ENCODE measurements at places on chromosomes 3 and 15.

DNA sequence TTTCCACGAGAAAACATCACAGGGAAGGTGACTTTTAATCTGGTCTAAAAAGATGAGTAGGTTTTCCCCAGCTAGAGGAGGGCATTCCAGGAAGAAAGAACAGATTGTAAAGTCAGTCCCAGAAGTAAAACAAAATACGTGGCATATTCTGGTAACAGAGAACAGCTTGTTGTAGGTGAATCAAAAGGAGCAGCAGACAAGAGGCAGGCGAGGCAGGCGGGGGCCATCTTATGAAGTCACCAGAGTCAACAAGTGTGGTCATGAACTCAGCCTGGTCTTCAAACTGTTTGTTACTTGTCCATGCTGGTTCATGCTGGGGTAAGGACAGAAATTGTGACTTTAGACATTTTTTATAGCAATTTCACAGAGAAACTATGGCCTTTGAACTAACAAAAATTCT, 4.0 kb upstream of the POPDC2 start:
- DNase-seq = no peak

- no peak for DNase-seq
These were observed 8.3 kb upstream of the PRR20G start for GRCh38 chr3:127296166-127296565.

GRCh38 chr3:41002104-41002503, 197.2 kb upstream of the CTNNB1 start:
- DNase-seq = no peak

DNA sequence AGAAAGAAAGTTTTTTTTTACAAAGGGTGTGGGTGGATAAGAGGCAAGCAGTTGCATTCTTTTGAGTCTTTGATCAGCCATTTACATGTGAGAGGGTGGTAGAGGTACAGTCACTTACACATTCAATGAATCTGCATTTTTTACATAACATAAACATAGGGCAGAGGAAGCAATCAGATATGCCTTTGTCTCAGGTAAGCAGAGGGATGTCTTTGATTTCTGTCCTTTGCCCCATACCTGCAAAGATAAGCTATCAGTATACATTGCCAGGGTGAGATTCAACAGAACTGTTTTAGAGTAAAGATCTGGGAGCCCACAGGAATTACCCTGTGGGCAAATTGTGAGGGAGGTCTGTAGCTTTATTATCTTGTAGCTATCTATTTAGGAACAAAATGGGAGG, 5.4 kb upstream of the PPP1R2 start:
- no peak for DNase-seq

GRCh38 chr15:70189826-70190695, 92.3 kb upstream of the TLE3 start:
- DNase-seq = no peak

DNA sequence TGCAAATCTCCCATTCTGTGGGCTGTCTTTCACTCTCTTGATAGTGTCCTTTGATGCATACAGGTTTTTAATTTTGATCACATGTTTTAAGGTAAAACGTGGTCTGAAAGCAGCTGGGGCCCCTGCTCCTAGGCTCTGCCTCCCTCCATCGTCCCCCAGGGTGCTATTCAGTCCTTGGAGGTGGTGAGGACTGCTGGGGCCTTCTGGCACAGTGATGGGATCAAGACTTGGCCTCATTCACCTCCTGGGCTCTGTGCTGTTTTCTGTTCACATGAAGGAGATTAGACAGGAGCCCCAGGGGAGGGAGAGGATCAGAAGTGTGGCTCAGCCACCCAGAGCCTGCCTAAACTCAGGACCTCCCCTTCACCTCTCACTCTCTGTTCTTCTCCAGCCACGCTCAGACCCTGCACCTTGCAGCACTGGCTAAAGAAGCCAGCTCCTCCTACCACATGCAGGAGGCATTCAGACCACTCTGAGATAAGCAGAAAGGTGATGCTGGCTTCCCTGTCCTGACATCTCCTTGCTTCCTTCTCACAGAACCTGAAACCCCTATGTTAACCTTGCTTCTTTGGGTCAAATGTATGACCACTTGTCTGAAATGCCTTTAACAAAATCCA, 43.9 kb downstream of the PAQR5 start:
- no peak for DNase-seq

GRCh38 chr3:177320765-177321247, 123.5 kb upstream of the TBL1XR1 start:
- no peak for DNase-seq

DNA sequence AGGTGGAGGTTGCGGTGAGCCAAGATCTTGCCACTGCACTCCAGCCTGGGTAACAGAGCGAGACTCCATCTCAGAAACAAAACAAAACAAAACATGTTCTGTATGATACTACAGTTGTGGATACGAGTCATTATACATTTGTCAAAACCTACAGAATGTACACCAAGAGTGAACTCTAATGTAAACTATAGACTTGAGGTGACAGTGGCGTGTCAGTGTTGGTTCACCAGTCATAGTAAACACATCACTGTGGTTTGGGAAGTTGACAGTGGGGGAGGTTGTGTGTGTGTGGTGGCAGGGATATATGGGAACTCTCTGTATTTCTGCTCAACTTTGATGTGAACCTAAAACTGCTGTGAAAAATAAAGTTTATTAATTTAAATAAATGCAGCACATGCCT, 33.0 kb upstream of the GNB5 start:
- no peak for DNase-seq

DNA sequence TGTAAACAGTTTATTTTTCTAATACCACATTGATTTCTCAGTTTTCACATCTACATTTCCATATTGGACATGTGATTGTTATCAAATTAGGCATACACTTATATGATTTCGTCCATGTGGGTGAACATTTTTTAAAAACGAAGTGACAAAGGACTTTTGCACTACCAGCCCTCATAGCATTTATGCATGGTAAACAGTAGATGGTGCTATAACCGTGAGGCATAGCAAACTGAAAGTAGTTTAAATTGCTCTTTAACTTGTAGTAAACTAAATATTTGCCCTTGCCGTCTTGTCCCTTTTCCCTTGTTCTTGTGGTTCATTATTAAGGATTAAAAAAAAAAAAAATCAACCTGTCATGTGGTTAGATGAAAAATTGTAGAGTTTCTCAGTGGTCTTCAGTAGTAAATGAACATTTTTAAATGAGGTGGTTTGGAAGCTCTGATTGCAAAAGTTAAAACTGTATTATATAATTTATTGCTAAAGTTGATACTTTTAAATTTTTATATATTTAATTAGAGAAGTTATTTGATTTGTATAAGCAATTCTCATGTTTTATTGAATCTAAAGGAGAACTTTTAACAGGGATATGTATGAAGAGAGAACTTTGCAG, 24.0 kb downstream of the STX19 start:
- DNase-seq = peak; percentile 44

DNA sequence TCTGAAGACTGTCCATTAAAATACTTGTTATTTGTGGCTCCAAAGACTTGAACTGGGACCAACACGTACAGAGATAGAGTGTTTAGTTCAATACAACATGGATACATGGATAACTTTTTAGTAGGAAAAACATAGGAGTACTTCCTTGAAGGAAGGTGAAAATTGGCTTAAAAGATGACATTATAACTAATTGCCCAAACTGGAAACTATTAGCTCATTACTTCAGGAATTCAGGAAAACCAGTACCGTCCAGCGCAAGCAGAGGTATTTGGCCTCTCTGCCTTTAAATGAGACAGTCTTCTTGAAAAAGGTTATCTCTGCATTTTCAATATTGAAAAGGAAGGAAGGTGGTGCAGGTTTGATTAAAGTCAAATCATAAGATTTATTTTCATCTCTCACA, 234.5 kb downstream of the IL5RA start:
- no peak for DNase-seq

DNA sequence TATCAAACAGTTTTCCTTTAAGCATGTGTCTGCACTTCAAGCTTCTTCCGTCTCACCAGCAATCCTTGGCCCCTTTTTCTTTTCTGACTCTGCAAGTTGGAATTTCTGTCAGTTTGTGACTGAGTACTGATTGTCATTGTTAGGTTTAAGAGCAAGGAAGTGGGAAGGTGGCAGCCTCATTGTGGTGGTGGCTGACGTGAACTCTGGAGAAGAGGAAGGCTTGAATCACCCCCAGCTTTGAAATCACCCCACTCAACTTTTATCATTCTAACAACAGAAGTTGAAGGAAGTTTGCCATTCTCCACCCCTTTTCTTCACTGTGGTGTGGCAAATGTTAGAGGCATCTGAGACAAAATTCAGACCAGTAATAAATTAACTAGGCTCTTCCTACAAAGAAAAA, 231.6 kb upstream of the AGTR1 start:
- DNase-seq = no peak

DNA sequence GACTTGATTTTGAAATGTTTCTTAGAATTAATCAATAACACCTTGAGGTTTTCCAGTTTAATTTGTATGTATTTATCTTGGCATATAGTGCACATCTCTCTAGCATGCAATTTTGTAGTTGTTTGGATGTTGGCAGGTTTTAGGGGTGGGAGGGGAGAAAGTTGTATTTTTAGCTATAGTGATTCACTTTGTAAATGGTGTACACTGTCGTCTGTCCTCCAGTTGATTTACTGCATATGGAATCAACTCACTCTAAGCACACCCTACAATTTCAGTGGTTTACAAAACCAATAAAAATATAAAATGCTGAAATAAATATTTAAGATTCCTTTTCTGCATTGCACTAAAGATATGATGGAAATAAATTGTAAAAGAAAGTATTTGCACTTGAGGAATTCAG, 199.1 kb downstream of the CDIN1 start:
- no peak for DNase-seq

DNA sequence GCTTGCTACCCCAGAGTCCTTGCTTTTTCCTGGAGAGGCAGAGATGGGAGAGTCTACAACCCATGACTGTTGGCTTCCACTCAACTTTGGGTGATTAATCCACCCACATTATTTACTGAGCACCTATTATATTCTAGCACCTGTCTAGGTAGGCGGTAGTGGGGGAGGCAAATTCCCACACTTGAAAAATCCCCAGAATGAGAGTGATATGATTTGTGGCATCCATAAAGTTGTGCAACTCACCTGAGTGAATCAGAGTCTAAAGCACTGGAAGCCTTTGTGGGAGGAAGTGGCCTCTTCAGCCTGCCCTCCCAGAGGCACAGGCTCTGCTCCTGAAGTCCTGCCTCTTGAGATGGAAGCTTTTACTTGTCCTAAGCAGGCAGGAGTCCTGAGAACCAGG, 40.4 kb upstream of the CTNNB1 start:
- no peak for DNase-seq

GRCh38 chr15:39279311-39279710, 301.6 kb upstream of the THBS1 start:
- no peak for DNase-seq
